ENCODE measurements at places on chromosomes 11 and 22.

DNA sequence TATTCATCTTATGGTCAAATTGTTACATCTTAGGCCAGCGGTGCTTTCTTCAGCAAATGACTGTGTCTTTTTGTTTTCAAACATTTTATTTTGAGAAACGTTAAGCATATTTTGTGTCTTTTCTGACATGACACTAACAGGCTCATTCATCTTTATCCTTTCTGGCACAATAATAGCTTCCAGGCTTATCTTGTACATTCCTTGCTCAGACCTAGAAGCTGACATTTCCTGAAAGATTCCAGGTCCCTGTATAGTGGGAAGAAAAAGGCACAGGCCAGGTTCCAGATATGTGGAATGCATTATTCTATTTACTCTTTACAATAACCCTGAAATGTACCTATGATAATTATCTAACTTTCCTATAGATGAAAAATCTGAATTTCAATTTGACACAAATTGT is 379.1 kb upstream of the B3GAT1 start:
- DNase-seq: no peak

DNA sequence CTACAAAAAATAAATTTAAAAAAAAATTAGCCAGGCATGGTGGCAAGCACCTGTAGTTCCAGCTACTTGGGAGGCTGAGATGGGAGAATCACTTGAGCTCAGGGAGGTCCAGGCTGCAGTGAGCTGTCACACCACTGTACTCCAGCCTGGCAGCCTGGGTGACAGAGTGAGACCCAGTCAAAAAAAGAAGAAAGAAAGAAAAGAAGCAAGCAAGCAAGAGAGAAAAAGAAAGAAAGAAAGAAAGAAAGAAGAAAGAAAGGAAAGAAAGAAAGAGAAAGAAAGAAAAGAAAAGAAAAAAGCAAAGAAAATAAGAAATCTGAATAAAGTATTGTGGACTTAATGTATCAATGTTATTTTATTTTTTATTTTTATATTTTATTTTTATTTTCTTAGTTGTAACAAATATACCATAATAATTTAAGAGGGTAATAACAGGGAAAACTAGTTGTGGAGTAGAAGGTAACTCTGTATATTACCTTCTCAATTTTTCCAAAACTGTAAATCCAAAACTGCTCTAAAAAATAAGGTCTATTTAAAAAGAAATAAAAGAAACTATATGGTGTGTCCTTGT is 1.1 kb upstream of the ZNF215 start:
- no peak for DNase-seq

- DNase-seq: no peak
These were observed 28.4 kb downstream of the KCNJ4 start for GRCh38 chr22:38426628-38427027.

- DNase-seq: no peak
These were observed 207.2 kb upstream of the CTSC start for GRCh38 chr11:88544656-88545280.

GRCh38 chr11:44819346-44819745 is 92.6 kb downstream of the TSPAN18 start:
- no peak for DNase-seq

DNA sequence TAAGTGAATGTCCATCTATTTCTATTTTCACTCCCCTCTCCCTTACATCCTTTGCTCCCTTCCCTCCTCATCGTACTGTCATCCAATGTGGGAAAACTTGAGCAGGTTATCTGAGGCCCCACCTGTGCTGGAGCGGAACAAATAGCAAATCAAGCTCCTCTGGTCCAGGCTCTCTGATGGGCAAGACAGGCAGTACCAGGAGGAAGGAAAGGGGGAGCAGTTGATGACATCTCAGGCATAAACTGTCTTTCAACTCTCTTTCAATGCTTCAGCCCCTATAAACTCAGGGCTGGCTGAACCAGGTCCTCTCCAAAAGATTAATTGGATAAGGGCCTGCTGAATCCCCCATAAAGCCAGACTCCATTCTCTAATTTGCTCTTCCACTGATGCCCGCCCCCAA is 1.5 kb upstream of the CCKBR start:
- no peak for DNase-seq

- DNase-seq: no peak
These were observed 14.3 kb upstream of the CBX6 start for GRCh38 chr22:38886333-38886732.

DNA sequence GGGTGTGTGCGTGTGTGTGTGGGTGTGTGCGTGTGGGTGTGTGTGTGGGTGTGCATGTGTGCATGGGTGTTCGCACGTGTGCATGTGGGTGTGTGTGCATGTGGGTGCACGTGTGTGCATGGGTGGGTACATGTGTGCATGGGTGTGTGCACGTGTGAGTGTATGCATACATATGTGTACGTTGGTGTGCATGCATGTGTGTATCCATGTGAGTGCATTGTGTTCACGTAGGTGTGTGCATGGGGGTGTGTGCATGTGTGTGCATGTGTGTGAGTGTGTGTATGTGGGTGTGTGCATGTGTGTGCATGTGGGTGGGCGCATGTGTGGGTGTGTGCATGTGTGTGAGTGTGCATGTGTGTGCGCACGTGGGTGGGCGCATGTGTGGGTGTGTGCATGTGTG is 19.9 kb upstream of the APOBEC3A start:
- no peak for DNase-seq

GRCh38 chr11:118910309-118911112 is 15.2 kb downstream of the BCL9L start:
- DNase-seq: peak; percentile 71

DNA sequence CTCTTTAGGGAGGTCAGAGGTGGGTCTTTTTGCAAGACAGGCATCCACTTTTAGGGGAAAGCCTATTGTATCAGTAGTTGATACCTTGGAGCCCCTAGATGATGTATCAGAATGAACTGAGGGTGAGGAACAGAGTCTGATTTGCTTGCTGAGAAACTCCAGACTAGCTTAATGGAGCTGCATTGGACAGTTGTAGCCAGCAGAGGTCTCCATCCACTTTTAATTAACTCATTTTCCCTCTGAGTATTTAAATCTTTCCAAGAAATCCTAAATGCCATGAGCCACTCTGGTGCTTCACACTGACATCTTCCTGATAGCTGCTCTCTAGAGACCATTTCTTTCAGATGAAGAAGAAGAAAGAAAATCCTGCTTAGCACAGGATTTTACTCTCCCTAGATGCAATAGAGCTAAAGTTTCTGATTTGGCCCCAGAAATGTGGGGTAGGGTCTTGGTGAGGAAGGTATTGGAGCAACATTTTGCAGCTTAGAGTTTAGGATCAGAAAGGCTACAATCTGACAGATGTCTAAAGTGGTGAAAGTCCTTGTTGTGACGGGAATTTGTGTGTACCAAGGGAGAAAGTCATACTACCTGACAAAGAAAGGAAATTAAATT is 38.0 kb downstream of the EXT2 start:
- no peak for DNase-seq

GRCh38 chr22:44005524-44005923 is 18.6 kb upstream of the PARVB start:
- no peak for DNase-seq

All from CD4-positive, alpha-beta T cell treated with Interleukin-15 for 4 hours (primary cell).